SK-MEL-5 (cell line): ENCODE measurements at places on chromosomes 13 and 19. TPM values are rescaled to one million over a fixed set of nuclear protein-coding genes. Genes with fewer than 3 reads are reported as not detected.

PRSS57 gene
- total RNA-seq = not detected in 2 replicates

CEACAM16 gene
- not detected in 2 replicates for total RNA-seq

THSD1 gene
- 0.32 and 0.42 TPM in 2 replicates for total RNA-seq

ONECUT3 gene
- not detected in 2 replicates for total RNA-seq

KISS1R gene
- not detected in 2 replicates for total RNA-seq
